A549 (cell line): ENCODE measurements at places on chromosomes 1 and 21. TPM values are rescaled to one million over a fixed set of nuclear protein-coding genes. Genes with fewer than 3 reads are reported as not detected.
A peak's percentile ranks its signal among the peaks of the same experiment; 100 is the strongest.

The VPS26C gene
- polyA plus RNA-seq: 19.4 to 24.2 TPM (median 22.0 TPM) in 3 replicates

The KMO gene
- 0.30 to 0.36 TPM (median 0.35 TPM) in 3 replicates for polyA plus RNA-seq

The CELA3A gene
- polyA plus RNA-seq: not detected in 3 replicates

The CACHD1 gene
- 0.72 to 0.88 TPM (median 0.84 TPM) in 3 replicates for polyA plus RNA-seq

The UCK2 gene
- 72.4 to 76.5 TPM (median 74.8 TPM) in 3 replicates for polyA plus RNA-seq

The CC2D1B gene
- 15.6 to 18.4 TPM (median 18.2 TPM) in 3 replicates for polyA plus RNA-seq

The SEMA6C gene
- 1.5 to 2.5 TPM (median 1.6 TPM) in 3 replicates for polyA plus RNA-seq

The RPE65 gene
- polyA plus RNA-seq: not detected in 3 replicates

The ZBTB40 gene
- polyA plus RNA-seq: 6.4 to 7.0 TPM (median 7.0 TPM) in 3 replicates

The LGR6 gene
- 0.60 to 1.3 TPM (median 1.1 TPM) in 3 replicates for polyA plus RNA-seq

The NAXE gene
- polyA plus RNA-seq: 108 to 119 TPM (median 116 TPM) in 3 replicates

The TNFSF4 gene
- polyA plus RNA-seq: 0.05 to 0.08 TPM (median 0.06 TPM) in 3 replicates

The PCSK9 gene
- polyA plus RNA-seq: 2.7 to 7.3 TPM (median 4.9 TPM) in 3 replicates

The DFFB gene
- polyA plus RNA-seq: 3.2 to 4.4 TPM (median 3.7 TPM) in 3 replicates

The DSCAM gene
- polyA plus RNA-seq: not detected in 3 replicates

The KAZN gene
- polyA plus RNA-seq: 1.6 to 2.3 TPM (median 1.9 TPM) in 3 replicates

The KCNH1 gene
- 5.1 to 5.7 TPM (median 5.3 TPM) in 3 replicates for polyA plus RNA-seq

The DR1 gene
- 20.9 to 22.5 TPM (median 22.0 TPM) in 3 replicates for polyA plus RNA-seq

The BSND gene
- not detected in 3 replicates for polyA plus RNA-seq

- DNase-seq: no peak
These were observed 74.2 kb downstream of the SPATA46 start for GRCh38 chr1:162302306-162303003.

DNA sequence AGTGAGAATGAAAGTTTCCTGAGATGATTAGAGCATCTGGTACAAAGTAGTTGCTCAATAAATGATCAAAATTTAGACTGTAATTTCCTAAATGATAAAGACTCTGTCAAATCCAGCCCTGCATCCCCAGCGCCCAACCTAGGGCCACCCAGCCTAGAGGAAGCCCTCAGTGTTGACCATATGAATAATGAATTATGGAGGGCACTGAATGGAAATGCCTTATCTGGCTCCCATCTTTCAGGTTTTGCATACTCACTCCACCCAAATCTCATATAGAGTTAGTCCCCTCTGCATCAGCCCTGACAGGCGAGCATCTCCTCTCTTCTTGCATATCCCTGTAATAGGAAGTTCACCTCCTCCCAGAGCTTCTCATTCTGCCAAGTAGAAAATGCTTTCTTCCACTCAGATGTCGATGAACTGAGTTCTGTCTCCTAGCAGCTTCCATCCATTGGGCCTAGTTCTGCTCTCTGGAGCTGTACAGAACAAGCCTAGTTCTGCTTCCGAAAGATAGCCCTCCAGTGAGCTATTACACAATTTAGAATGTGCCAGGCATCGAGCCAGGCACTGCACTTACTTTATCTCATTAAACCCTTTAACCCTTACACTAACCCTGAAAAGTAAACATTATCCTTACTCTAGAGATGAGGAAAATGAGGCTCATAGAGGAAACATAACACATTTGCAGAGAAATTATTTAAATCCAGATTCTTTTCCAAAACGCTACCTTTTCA is 20.9 kb downstream of the COA7 start:
- DNase-seq: no peak

DNA sequence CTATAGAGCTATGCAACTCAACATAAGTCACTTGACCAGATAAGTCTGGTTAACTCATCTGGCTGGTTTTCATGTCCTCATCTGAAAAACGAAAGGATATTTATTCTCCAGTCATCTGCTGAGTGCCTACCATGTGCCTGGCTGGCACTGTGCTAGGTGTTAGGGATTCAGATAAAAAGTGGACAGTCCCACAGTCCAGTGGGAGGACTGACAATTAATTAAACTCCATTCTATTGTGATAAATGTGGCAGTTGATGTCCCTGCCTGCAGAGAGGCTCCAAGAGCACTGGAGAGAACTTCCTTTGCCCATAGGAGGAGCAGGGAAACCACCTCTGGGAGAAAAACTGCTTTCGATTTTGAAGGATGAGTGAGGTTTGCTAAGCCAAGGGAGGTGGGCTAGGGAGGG is 5.4 kb downstream of the NUAK2 start:
- no peak for DNase-seq

GRCh38 chr1:115839679-115840237 is 1.2 kb downstream of the NHLH2 start:
- DNase-seq: no peak

DNA sequence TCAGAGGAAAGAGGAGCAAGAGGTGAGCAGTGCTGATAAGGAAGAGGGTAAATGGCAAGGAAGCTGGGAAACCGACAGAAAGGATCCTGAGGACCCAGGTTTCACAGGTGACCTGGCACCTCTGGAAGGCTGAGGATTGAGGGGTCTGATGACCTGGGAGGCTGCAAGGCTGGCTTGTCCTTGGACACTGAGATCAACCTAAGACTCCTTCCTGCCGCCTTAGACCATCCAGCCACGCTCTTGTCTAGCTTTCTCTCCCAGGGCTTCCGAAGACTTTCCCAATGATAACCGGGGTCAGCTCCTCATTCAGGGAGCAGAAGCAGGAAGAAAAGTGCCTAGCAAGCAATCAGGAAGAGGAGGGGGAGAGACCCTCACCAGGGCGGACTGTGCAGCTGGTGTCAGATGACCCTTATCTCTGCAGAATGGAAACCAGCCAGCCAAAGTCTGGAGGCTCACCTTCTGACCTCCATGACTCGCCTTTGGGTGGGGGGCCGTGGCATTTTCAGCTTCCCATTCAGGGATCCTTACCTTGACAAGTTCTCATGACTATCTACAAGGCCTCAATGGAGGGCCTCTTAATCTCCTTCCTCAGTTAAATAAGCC is 77.7 kb downstream of the CAPZB start:
- DNase-seq: no peak

GRCh38 chr1:52913014-52913413 is 8.5 kb downstream of the ECHDC2 start:
- no peak for DNase-seq

DNA sequence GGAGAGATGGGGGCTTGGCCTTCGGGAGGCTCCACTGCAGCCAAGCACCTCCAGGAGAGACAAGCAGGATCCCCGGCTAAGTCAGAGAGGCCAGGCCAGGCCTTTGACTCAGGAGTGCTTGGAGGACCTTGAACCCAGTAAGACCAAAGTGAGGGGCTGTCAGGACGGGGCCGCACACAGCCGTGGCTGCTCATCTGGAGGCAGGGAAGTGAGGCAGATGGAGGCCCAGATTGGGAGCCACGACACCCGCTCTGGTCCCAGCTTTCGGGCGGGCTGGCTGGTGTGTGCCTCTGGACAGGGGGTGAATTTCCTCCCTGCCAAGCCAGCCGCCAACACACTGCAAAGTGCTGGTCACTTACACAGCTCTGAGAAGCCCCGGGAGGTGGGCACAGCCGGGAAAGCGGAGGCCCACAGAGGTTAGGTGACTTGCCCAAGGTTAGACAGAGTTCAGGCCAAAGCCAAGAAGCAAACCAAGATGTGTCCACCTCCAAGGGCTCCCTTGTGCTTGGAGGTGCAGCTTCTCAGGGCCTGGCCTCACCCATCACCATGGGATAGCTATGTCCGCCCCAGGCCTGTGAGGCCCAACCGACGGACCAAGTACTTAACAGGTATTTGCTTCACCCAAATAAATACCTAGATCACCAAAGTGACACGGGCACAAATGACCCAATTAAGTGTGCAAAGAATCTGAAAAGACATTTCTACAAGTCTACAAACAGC is 58.3 kb downstream of the CHD5 start:
- DNase-seq: no peak

DNA sequence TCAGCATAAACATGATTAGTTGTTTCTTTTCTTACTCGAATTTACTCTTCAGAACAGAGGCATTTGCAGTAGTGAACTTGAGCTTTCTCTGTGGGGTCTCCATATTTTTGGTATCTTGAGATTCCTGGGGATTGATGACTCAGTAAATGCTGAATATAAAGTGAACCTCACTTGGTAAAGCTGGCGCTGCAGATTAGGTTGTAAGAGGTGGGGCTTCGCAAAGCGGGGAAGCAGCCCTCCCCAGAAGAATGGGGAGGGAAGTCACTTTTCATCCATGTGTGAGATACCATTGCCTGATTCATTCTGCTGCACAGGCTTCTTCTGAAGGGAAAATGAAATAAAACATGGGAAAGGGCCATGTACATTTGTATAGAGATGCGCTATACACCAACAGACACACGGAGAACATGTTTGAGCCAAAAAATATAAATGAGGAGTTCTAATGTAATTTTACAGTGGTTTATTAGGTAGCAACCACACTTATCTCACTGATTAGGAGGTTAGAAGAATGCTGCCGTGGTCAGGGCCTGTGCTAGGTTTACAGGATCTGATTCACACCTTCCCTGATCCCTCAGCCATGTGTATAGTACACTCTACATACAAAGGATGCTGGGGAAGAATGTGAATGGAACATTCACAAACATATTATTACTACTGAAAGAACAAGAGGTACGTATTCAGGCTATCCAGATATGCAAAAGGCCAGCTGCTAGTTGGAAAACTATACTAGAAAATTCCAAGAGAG is 63.5 kb downstream of the DNTTIP2 start:
- no peak for DNase-seq

- no peak for DNase-seq
These were observed 542 bp downstream of the GAS5 start for GRCh38 chr1:173867141-173867752.

DNA sequence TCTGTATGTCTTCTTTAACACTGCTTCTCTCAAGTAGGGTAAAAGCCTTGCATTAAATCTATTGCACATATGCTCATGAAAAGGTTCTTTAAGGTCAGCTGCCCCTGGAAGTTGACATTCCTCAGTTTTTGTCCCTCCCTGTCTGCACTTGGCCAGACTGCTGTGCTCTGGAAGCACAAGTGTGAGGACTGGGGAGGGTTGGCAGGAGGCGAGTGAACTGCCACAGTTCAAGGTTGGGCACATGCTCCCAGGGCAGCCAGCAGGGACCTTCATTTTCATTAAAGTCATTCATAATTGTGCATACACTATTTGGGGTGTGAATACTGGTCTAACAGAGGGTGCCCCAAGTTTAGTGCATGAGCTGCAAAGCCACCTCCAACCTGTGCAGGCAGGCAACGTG is 10.9 kb upstream of the THEM5 start:
- DNase-seq: no peak

GRCh38 chr1:37755290-37755689 is 9.6 kb downstream of the EPHA10 start:
- no peak for DNase-seq

- peak; percentile 10 for DNase-seq
These were observed 86.8 kb downstream of the KCNJ6 start for GRCh38 chr21:37829447-37829846.

GRCh38 chr1:209797978-209798639 is 7.8 kb downstream of the IRF6 start:
- DNase-seq: no peak

DNA sequence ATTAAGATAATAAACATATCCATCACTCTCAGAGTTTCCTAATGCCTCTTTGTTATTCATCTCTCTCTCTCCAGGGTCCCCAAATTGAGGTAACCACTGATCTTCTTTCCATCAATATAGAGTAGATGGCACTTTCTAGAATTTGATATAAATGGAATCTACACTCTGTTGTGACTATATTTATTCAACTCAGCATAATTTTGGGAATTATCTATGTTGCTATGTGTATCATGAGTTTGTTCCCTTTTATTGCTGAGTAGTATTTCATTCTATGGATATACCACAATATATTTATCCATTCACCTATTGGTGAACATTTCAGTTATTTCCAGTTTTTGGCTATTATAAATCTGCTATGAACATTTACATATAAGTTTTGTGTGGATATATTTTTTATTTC is 230.7 kb downstream of the HLX start:
- DNase-seq: no peak

GRCh38 chr1:236063919-236064673 is 794 bp downstream of the NID1 start:
- DNase-seq: peak; percentile 36

GRCh38 chr1:33167650-33168447 is 14.0 kb downstream of the TRIM62 start:
- no peak for DNase-seq

GRCh38 chr1:101264697-101265096 is 27.9 kb downstream of the S1PR1 start:
- peak; percentile 9 for DNase-seq

- DNase-seq: no peak
These were observed 28.8 kb downstream of the MEF2D start for GRCh38 chr1:156471496-156472490.

- no peak for DNase-seq
These were observed 7.9 kb downstream of the LHX4 start for GRCh38 chr1:180237869-180238476.

DNA sequence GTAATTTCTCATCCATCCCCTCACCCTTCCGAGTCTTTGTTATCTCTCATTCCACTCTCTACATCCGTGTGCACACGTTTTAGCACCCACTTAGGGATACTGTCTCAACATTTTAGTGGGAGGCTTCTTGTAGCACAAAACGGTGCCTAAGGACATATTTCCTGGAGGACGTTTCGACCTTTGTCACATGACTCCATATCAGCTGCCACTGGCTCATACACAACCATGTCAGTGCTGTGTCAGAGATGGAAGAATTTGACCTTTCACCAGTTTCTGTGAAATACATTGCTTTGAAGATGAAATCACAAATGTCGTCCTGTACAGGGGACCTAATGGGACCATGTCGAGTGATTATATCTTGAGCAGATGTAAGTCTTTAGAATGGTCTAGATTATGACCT is 15.6 kb downstream of the B3GALT5 start:
- no peak for DNase-seq

- DNase-seq: no peak
These were observed 330.2 kb downstream of the USP25 start for GRCh38 chr21:16059981-16060380.

DNA sequence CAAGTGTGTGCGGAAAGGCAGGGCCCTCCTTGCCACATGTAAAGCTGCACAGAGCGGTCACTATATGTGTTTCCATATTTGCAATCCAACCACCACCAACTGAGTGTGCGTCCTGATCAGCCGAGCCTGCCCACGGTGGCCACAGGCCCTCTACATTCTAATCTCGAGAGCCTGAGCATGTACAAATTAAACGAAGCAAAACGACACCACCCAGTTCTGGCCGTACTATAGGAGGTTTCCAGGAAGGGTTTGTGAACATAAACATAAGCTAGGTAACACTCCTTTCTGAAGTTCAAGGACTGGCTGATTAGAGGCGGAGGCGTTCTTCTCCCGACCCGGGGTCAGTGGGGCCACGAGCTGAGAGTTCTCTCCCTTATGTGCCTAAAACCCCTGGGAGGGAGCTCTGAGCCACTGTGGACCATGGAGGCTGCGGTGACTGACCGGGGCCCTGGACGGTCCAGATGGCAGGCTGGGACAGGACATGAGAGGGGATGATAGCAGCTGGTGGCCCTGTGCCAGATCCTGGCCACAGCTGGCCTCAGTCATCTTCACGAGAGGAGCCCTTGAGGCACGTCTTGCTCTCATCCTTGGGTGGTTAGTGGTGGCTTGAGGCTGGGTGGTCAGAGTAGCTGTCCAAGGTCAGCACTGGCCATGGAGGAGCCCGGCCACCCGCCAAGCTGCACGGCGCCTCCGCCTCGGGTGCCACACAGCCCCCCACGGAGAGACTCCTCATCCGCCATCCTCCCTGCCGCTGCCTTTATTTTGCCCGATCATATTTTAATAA is 39.1 kb upstream of the TRAPPC10 start:
- DNase-seq: no peak
